ENCODE measurements at places on chromosomes 12 and 14.
A peak's percentile ranks its signal among the peaks of the same experiment; 100 is the strongest.

- DNase-seq = no peak
Observed at GRCh38 chr12:59675461-59675860, 79.6 kb downstream of the SLC16A7 start.

- DNase-seq = no peak
Observed at GRCh38 chr12:46445093-46445492, 72.5 kb upstream of the SLC38A2 start.

- DNase-seq = no peak
Observed at GRCh38 chr12:16524378-16524777, 81.6 kb downstream of the LMO3 start.

GRCh38 chr14:54893151-54893760, 9.4 kb downstream of the GCH1 start:
- peak; percentile 45 for DNase-seq

- DNase-seq = no peak
Observed at GRCh38 chr14:56703947-56704346, 106.3 kb downstream of the OTX2 start.
